ENCODE measurements at places on chromosomes 12 and 14.

GRCh38 chr12:27969624-27970400 is 2.7 kb downstream of the PTHLH start:
- DNase-seq, result peak; percentile 11

DNA sequence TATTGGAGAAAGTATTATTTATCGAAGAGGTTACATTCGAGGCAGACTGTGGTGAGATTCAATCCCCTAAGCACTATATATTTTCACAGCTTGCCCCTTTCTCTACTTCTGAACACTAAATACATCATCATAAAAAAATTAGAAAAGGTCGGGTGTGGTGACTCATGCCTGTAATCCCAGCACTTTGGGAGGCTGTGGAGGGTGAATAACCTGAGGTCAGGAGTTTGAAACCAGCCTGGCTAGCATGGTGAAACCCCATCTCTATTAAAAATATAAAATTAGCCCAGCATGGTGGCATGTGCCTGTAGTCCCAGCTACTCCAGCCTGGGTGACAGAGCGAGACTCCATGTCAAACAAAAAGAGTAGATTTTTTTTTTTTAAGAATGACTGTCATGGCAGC is 70.6 kb upstream of the MYF6 start:
- DNase-seq, result no peak

DNA sequence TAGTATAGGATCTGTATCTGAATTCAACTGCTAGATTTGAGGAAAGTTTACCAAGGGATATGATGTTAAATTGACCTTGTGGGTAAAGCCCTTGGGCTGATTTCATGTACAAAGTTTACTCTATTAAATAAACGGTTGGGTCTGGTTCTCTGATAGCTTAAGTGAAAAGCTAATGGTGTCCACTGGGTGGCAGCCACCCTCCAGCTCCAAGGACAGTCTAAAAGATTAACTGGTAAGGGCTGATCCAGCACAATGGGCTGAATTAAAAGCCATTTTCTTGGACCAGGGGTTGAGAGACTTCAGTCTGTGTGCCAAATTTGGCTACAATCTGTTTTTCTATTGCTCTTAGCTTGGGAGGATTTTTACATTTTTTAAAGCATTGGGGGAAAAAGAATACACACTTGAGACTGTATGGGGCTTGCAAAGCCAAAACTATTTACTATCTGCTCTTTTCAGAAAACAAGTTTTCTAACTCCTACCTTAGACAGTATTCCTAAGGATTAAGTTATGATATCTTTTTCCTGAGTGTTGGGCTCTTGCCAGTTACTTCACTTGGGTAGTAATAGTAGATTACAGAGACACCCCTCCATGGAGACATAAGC is 116.5 kb downstream of the GPHN start:
- DNase-seq, result no peak

GRCh38 chr12:48329199-48329939 is 21.4 kb downstream of the ZNF641 start:
- no peak for DNase-seq

- DNase-seq, result no peak
Observed at GRCh38 chr12:56153678-56154065, 1.3 kb downstream of the MYL6B start.

- DNase-seq, result no peak
Observed at GRCh38 chr12:81757731-81758365, 1.3 kb downstream of the PPFIA2 start.

Measured in stimulated activated CD8-positive, alpha-beta memory T cell treated with anti-CD3 and anti-CD28 coated beads, Interleukin-15, amount 100 ng/mL, for 4 hours (primary cell).